ENCODE measurements at places on chromosomes 7 and 10.

DNA sequence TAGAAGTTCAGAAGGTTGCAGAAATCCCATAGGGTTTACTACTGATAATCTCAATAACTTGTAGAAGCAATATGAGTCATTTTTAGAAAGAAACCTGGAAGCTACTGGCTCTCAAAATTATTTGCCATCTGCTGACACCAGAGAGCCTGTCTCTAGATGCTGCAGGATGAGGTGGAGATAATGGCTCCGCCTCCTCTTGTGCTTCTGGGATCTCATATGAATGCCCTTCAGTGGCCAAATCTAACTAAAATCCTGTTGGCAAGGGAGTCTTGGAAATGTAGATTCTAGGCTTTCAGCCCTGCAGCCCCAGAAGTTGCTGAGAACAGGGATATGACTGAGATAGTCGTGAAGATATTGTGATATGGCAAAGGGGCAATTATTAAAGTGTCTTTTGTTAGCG lies 348.1 kb downstream of the CCSER2 start:
- no peak for DNase-seq

DNA sequence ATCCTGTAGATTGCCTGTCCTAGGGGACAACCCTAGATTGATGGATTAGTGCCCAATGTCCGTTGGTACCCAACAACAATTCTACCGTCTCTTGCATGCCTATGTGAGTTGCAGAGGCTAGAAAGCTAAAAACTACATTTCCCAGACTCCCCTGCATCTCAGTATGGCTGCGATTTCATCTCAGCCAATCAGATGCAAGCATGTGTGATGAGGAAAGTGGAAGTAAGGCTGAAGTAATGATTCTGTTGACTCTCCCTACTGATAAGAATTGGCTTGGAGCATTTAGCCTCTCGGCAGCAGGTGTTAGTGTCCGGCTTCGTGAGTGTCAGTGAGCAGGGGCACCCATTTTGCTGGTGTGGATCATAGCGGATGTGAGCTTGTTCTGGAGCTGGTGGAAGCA lies 171.9 kb downstream of the FGFR2 start:
- DNase-seq, result no peak

DNA sequence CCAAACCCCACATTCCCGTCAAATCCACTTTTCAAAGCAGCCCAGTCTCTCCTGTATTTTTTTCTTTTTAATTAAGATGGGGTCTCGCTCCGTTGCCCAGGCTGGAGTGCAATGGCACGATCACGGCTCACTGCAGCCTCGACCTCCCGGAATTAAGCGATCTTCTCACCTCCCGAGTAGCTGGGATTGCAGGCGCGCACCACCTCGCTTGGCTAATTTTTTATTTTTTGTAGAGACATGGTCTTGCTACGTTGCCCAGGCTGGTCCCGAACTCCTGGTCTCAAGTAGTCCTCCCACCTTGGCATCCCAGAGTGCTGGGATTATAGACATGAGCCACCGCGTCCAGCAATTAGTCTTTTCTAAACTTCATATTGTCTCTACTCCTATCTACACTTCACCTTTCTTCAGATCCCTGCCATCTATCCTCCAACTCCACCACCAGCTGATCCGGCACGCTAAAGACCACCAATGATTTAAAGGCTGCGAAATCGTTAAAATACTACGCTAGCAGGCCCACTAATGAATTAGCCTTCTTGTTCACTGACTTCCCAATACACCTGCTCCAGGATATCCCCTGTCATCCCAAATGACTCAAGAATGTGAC lies 525 bp upstream of the CHUK start:
- no peak for DNase-seq

DNA sequence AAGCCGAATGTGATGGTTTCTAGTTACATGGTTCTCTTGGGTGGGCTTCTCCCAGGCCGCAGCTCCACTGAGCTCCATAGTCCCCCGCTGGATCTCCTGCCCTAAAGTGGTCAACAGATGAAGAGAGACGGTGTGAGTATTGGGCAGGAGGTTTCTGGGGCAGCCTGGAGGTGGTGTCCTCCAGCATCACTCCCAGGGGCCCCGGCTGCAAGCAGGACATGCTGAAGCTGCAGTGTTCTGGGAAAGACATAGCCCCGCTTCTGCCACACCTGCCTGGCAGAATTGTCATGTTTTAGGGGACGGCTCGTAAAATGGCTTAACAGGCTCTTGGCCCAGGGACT lies 40.4 kb downstream of the CALML3 start:
- no peak for DNase-seq

DNA sequence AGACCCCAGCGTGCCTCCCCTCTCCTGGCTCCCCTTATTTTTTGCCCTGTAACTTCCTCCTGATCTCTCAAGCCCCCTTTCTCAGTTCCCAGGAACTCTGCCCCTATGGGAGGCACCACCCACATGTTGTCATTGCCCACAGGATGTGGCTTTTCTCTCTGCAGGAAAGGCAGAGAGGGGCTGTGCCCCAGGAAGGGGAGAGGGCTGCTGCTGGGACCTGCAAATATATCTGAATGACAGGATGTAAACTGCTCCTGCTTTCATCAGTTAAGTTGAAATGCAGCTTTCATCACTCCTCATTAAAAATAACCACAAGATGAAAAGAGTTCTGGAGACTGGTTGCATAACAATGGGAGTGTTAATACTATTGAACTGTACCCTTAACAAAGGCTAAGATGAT lies 103.3 kb downstream of the CLEC2L start:
- DNase-seq, result no peak

- DNase-seq, result no peak
Measured at GRCh38 chr10:1498746-1499358, 238.5 kb downstream of the ADARB2 start.

DNA sequence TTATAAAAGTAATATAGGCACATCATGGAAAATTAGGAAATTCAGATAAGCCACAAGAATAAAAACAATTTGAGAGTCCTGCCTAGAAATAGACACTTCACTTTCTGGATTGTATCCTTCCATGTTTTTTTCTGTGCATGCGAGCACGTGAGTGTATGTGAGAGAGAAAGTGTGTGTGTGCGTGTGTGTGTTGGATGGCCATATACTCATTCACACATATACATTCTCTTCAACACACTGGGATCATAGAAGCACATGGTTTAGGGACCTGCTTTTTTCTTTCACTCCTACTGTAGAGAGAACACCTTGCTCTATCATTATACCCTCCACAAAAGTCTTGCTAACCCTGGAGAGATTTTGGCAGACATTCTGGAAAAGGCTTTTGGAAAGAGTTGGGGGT lies 7.5 kb downstream of the FFAR4 start:
- DNase-seq, result no peak

- no peak for DNase-seq
Measured at GRCh38 chr7:136359333-136359903, 382.3 kb upstream of the MTPN start.

- DNase-seq, result no peak
Measured at GRCh38 chr7:51543801-51544553, 227.4 kb upstream of the COBL start.

- DNase-seq, result peak; percentile 48
Measured at GRCh38 chr10:63718421-63718820, 197.2 kb downstream of the REEP3 start.

- DNase-seq, result peak; percentile 3
Measured at GRCh38 chr10:127802531-127803095, 65.6 kb downstream of the FOXI2 start.

DNA sequence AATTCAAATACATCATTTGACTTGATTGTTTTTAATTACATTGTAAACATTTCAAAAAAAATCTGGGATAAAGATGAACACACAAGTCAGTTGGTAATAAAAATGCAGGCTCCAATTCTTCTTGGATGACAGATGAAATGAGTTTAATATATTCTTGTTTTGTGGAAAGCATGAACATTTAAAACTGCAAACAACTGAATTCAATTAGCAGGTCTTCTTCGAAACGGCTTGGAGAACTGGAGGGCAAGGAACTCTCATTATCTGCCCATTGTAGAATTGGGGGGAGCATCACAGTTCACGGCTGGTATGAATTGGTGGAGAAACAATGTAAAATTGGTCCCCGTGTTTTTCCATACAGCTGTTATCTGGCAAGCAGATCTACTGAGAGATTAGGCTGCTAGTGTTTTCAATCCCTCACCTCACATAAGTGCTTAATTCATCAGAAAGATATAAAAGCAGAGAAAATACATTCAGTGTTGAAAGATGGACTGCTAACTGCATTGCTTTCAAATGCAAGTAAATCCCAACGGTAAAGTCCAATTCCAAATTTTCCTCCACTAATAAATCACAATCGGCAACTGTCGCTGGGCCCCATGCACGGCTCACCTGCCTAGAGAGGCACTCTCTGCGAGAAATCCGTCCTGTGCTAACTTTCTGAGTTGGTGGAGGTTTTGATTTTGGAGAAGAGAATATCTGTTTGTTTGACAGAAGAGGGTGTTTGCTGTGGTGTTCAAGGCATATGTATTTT lies 199.5 kb downstream of the ZNF438 start:
- DNase-seq, result no peak

DNA sequence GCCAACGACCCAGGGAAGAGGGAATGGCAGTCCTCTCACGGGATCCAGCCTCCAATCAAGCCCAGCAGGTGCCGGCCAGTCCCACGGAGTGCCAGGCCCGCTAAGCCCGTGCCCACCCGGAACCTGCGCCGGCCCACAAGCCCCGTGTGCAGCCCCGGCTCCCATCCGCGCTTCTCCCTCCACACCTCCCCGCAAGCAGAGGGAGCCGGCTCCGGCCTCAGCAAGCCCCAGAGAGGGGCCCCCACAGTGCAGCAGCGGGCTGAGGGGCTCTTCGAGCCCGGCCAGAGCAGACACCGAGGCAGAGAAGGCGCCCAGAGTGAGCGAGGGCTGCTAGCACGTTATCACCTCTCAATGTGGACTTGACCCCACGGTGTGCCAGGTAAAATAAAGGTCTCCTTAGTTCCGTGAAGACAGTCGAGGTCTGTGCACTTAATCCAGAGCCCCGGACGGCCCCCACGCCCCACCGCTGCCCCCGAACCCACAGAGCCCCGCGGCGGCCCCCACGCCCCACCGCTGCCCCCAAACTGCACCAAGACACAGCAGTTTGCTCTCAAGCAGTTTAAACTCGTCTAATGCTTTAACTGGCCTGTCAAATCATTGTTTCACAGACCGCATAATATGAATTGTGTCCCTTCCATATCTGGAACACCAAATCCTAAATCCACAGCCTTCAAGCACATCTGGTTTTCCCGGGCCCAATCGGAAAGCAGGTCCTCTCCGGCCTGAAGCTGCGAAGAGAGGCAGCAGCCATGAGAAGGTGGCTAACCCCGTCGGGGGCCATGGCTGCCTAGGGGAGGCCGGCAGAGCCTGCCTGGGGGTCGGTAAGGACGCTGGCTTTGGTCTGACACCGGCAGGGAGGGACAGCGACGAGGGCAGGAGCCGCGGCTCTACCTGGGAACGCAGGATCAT lies 307.8 kb downstream of the PTPRN2 start:
- DNase-seq, result no peak

- no peak for DNase-seq
Measured at GRCh38 chr10:34489973-34490745, 324.9 kb downstream of the PARD3 start.

DNA sequence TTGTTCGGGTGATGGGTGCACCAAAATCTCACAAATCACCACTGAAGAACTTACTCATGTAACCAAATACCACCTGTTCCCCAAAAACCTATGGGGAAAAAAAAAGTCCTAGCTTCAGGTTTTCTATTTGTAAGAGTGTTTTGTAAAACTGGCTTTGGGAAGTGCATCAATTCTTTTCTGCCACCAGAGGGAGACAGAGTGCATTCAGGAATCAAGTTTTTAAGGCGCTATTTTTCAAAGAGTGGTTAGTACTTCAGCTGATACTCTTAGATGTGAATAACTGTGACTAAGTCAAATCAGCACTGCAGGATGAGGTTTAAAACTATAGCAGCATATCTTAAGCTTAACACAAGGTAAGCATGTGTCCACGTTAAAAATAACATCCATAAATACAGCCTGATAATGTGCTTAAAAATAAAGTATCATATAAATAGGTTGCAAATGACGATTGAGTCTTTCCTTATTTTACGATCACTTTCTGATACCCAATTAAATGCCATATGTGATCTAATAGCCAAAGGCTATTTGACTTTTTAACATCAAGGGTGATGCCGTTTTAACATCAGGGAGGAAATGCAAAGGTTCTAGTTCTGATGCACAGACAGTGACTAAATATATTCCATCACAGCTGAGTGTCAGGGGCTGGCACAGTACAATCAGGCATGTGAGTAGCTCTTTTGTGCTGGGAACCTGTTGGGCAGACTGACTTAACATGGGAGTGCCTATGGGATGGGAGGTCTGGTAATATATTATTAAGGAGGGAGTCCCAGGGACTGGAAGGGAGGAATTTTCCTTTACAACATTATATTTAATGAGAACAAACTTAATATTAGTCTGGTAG lies 10.6 kb upstream of the LYZL2 start:
- DNase-seq, result peak; percentile 25

DNA sequence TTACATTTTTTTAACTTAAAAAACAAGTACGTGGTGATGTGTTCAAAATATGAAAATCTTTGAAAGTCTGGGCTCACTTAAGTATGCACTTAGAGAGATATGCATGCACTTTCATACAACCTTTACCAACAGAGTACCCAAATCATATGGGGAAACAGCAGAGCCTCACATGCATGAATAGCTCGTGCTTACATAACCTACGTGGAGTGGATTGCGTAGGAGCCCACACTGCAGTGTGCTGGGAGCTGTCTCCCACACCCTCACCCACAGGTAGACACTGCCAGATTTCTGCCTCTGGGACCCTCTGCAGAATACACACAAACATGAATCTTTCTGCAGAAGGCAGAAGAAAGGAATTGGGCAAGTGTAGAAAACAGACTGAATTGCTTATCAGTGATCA lies 581 bp downstream of the CLCN1 start:
- DNase-seq, result no peak

All from DMS79 treated with DMSO at 0.1 percent for 48 hours (cell line).